ENCODE measurements at places on chromosomes 1 and 21.

- ATAC-seq, result no peak
These were observed 106.5 kb downstream of the GRIK3 start for GRCh38 chr1:36927826-36928225.

DNA sequence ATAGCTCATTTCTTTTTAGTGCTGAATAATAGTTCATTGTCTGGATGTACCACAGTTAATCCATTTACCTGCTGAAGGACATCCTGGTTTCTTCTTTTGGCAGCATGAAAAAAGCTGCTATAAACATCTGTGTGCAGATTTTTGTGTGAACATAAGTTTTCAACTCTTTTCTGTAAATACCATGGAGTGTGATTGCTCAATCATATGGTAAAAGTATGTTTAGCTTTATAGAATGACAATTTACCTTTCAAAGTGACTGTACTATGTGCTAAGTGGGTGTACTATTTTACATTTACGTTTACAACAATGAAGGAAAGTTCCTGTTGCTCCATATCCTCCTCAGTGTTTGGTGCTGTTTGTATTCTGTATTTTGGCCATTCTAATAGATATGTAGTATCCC lies 49.0 kb downstream of the RUNX3 start:
- ATAC-seq, result no peak

GRCh38 chr1:118783095-118783758 lies 204.9 kb downstream of the TBX15 start:
- ATAC-seq, result no peak

GRCh38 chr1:245155272-245156040 lies 671 bp downstream of the KIF26B start:
- ATAC-seq, result no peak

- no peak for ATAC-seq
These were observed 39.1 kb upstream of the ZC3H11B start for GRCh38 chr1:219651993-219652392.

DNA sequence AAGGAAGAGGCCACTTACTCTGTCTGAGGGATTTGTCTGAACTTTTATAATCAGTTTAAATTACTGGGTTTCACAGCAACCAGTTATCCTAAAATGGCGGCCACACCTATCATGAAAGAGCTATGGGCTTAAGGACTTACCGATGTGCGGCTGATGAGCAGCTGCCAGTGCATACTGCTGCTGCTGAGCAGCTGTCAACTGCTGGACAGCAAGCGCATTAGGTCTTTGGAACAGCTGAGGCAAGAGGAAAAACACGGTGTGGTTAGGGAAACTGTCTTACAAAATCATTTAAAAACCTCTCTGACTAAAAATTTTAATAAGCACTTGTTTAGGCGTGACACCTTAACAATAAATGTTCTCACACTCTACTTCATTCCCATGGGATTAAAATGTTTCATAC lies 72.6 kb upstream of the SDC3 start:
- no peak for ATAC-seq

DNA sequence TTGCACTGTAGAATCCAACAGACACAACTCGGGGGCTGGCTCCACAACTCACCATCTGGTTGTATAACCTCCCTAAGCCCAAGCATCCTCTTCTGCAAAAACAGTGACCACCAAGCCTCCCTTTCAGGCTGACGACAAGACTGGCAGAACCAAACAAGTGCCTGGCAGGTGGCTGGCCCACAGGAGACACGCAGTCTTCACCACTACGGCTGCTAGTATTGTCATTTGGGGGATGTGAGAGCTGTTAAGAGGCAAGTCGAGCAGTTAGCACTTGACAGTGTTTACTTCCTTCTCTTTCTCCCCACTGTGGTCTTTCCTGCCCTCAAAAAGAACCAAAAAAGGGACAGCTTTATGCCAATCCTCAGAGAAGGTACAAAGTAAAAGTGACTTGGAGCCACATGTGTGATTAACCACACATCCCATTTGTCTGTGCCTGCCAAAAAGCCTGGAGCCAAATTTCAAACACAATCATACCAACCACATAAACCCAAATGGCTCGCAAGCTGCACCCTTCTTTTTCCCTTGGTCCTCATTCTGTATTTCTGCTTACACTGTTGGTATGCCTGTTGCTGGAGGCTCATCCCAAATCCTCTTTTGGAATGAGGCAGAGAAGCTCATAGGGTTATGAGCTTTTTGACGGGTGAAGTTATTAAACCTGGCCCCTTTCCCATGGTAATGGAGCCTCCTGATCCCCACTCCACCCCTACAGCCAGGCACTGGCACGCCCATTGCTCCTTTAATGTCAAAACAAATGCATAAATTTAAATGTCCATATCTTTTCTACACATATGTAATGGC lies 94.1 kb downstream of the TGFBR3 start:
- no peak for ATAC-seq

- ATAC-seq, result no peak
These were observed 80.7 kb upstream of the TNR start for GRCh38 chr1:175824079-175824478.

DNA sequence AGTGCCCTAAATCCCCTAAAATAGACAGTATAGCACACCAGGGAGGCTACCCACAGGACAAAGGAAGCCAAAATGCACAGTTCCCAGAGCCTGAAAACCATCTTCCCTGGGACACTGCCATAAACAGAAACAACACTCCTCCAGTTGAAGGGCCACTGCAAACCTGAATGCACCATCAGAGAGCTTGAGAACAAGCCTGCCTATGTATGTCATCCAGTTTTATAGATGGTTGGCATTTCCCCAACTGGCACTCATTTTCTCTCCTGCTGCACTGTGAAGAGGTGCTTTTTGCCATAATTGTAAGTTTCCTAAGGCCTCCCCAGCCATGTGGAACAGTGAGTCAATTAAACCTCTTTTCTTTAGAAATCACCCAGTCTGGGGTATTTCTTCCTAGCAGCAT lies 169.0 kb downstream of the AGBL4 start:
- no peak for ATAC-seq

- no peak for ATAC-seq
These were observed 2.3 kb downstream of the GJB4 start for GRCh38 chr1:34761776-34762307.

DNA sequence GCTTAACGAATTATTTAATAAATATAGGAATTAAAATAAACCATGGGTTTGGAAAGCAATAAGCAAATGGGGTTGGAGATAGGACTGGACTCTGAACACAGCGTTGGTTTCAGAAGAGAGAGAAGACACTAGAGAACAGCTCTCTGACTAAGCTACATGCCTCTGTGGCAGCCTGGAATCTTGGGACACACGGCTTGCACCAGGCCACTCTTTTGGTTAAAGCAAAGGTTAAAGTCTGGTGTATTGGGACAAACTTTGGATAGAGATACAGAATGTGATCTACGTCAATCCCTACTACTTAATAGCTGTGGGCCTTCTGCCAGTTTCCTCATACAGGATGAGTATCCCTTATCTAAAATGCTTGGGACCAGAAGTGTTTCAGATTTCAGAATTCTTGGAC lies 49.7 kb upstream of the HSD17B7 start:
- ATAC-seq, result no peak

DNA sequence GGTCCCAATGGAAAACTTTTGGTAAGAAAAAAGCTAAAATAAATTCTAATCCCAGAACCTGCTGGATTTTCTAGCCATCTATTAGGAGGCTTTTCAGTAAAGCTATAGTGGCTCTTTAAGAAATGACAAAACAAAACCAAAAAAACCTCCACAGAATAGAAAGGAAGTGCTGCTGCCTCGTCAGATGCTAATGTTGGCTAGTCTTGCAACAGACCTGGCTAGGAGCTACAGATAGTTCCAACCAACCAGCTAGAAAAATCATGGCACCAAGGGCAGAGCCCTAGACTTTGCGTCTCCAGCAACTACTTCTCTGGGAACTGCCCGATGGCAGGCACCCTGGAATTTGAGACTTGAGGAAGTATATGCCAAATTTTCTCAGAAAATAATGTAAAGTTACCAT lies 7.6 kb downstream of the CD101 start:
- no peak for ATAC-seq

DNA sequence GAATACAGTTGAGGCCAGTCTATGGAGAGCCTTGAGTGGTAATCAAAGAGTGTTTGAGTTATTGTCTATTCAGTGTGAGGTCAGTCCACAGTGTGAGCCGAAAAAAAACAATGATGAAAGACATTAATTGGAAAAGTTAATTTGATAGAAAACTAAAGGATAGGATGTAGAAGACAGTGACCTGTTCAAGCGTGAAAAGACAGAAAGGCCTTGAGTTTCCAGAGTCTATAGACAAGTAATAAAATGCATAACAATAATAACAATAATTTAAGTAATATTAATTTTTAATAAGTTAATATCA lies 90.4 kb downstream of the SLC30A10 start:
- no peak for ATAC-seq

- no peak for ATAC-seq
These were observed 37.1 kb downstream of the WNT9A start for GRCh38 chr1:227910511-227911153.

- no peak for ATAC-seq
These were observed 56.1 kb downstream of the ALPL start for GRCh38 chr1:21565285-21565684.

DNA sequence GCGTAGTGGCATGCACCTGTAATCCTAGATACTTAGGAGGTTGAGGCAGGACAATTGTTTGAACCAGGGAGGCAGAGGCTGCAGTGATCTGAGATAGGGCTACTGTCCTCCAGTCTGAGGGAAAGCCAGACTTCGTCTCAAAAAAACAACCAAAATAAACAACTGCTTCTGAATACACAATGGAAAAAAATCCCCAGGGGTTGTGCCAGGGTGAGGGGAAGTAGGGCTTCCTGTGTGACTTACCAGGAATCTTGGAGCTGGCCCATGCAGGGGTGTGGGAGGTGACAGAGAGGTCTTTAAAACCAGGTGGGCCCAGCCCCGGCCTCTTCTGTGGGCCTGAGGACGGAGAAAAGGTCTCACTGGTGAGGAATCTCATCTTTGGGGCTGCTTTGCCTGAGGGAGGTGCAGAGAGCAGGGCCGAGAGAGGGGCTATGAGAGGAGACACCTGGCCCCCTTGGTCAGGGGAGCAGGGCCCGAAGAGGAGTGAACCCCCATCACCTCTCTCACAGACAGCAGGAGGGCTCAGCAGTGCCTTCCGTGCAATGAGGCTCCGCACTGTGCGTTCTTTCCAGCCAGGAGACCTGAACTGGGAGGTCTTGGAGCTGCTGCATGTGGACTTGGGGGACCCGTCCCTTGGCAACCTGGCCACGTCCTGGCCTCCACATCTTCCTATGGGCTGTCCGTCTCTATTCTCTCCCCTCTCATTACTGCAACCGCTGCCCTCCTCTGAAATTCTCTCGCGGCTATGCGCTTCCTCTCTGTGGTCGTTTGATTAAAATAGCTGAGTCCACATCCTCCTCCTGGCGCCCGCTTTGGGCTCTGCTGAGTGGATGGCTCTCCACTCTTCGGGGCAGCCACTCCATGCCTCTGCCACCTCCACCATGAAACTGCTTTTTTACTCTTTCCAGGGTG lies 10.7 kb downstream of the PLA2G5 start:
- ATAC-seq, result peak; percentile 24

GRCh38 chr1:165671526-165671925 lies 26.8 kb downstream of the ALDH9A1 start:
- ATAC-seq, result no peak

DNA sequence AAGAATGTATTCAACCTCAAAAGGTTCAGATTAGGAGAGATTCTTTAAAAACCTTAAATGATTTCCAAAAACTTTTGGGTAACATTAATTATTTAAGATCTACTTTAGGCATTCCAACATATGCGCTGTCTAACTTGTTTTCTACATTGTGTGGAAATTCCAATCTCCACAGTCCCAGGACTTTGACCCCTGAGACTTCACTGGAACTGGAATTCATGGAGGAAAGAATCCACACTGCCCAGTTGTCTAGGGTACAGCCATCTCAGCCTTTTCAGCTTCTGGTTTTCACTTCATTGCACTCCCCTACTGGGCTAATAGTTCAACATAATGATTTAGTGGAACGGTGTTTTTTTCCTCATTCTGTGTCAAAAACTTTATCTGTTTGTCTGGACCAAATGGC lies 161.5 kb downstream of the IER5 start:
- no peak for ATAC-seq

- no peak for ATAC-seq
These were observed 16.7 kb downstream of the CHD5 start for GRCh38 chr1:6163191-6163972.

DNA sequence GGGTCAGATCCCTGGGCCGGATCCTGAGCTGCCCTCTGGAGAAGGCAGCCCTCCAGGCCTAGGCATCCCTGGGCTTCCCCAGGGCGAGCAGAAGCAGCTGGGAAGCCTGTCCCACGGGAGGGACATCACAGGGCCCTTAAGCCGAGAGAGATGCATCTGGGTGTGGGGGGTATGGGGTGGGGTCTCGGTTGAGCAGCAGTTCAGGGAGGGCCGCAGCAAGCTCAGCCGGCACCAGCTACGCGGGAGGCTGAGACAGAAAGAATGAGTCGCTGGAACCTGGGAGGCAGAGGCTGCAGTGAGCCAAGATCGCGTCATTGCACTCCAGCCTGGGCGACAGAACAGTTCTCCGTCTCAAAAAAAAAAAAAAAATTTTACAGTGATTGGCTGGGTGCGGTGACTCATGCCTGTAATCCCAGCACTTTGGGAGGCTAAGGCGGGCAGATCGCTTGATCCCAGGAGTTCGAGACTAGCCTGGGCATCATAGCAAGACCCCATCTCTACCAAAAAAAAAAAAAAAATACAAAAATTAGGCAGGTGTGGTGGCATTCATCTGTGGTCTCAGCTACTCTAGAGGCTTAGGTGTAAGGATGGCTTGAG lies 37.7 kb downstream of the RRP1 start:
- no peak for ATAC-seq

GRCh38 chr1:17218939-17219338 lies 14.0 kb downstream of the PADI1 start:
- ATAC-seq, result no peak

DNA sequence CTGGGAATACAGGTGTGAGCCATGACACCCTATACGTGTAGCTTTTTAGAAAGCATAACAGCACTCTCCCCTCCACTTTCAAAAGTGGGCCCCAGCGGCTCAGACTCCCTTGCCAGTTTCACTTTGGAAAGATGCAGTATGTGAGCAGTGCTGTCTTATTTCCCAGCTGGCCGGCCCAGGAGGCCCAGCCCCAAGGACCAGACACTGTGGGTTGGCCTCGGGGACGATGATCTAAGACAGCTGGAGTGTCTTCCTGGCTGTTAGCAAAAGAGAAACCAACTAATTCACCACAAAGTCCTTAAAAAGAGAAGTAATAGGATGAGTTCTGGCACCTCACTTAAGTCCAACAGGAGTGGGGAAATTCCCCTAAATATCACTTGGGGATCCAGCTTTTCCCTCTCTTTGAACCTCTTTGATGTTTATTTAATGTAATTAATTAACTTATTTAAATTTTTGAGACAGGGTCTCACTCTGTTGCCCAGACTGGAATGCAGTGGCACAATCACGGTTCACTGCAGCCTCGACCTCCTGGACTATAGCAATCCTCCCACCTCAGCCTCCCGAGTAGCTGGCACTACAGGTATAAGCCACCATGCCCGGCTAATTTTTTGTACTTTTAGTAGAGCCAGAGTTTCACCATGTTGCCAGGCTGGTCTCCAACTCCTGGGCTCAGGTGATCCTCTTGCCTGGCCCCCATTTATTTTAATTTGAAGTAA lies 17.6 kb upstream of the CLIC4 start:
- peak; percentile 70 for ATAC-seq

DNA sequence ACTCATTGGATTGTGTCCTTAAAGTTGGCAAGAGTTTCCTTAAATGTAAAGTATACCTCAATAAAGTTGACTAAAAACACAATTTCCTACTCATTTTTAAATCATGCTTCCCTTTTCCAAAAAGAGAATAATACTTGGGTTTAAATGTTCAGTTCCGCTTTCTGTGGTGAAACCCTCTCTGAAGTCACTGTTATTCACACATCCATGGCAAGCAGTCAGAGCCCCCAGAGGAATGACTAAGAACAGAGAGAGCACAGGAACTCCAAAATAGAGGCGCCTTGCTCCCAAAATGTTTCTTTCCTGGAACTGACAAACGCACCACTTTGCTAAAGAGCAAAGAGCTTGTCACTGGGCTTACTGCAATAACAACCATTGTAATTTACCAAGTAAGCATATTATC lies 142.5 kb downstream of the TIAM1 start:
- ATAC-seq, result peak; percentile 75

All from activated T-helper 17 cell treated with anti-CD3 and anti-CD28 coated beads, Interleukin-2, amount 50 U/mL, for 72 hours (primary cell).